ENCODE measurements at places on chromosomes 3 and 15.

GRCh38 chr3:46619845-46620778 is 7.8 kb downstream of the FAM240A start:
- no peak for DNase-seq

DNA sequence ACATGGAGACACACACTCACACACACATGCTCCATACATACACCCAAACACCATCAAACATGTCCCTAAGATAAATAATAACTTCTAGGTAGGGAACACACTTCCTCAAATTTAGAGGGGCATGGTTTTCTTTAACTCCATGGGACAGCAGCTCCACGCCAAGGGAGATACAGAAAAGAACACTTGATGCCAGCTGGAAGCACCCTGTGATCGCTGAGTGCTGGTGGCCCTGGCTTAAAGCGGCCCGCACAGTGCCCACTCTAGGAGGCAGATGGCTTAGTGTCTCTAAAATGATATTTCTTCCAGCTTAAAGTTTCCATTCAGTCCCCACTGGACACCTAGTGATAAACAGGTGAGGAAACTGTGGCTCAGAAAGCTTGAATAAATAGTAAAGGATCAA is 232.9 kb downstream of the UACA start:
- DNase-seq = no peak

GRCh38 chr3:156040041-156040440 is 80.3 kb upstream of the KCNAB1 start:
- no peak for DNase-seq

GRCh38 chr15:93980261-93980911 is 251.0 kb upstream of the MCTP2 start:
- DNase-seq = no peak

- no peak for DNase-seq
Measured at GRCh38 chr3:122745369-122746021, 48.1 kb downstream of the HSPBAP1 start.

- no peak for DNase-seq
Measured at GRCh38 chr15:68408971-68409370, 23.0 kb downstream of the ITGA11 start.

GRCh38 chr3:24088782-24089181 is 143.7 kb downstream of the NR1D2 start:
- DNase-seq = no peak

- peak; percentile 18 for DNase-seq
Measured at GRCh38 chr15:65400760-65401610, 21.8 kb downstream of the IGDCC4 start.

DNA sequence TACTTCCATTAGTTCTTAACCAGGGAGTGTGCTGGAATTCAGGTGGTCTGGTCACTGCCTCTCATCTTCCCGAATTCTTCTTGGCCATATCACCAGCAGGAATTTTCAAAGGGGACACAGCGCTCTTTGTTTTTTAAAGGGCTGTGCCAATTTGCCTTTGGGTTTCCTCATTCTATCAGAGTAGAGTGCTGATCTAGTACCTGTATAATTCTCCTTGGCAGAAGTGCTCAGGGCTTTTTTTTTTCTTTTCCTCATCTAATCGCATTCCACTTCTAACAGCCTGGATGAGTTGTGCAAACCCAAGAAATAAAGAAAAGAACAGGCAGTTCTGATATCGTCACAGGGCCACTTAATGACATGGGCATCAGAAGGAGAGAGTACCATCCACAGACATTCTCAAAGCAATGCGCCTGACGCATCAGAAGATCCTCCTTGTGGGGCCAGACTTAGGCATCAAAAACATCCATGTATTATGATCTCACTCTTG is 121.0 kb downstream of the ASB7 start:
- DNase-seq = no peak

- DNase-seq = no peak
Measured at GRCh38 chr15:89900849-89901248, 7.1 kb upstream of the AP3S2 start.

DNA sequence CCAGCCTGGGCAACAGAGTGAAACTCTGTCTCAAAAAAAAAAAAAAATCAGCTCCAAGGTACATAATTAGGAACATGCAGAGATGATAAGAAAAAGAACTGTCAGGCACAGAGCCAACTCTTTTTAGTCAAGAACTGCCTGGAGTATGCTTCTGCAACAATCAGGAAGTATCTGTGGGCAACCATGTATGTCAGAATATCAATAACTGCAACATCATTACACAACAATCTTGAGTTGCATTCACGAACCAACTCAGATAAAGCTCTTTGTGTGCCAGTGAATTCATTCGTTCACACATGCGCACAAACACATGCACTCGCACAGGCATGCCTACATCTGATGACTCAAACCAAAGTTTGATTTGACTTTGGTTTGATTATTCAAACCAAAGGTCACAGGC is 32.1 kb downstream of the EFHB start:
- no peak for DNase-seq

DNA sequence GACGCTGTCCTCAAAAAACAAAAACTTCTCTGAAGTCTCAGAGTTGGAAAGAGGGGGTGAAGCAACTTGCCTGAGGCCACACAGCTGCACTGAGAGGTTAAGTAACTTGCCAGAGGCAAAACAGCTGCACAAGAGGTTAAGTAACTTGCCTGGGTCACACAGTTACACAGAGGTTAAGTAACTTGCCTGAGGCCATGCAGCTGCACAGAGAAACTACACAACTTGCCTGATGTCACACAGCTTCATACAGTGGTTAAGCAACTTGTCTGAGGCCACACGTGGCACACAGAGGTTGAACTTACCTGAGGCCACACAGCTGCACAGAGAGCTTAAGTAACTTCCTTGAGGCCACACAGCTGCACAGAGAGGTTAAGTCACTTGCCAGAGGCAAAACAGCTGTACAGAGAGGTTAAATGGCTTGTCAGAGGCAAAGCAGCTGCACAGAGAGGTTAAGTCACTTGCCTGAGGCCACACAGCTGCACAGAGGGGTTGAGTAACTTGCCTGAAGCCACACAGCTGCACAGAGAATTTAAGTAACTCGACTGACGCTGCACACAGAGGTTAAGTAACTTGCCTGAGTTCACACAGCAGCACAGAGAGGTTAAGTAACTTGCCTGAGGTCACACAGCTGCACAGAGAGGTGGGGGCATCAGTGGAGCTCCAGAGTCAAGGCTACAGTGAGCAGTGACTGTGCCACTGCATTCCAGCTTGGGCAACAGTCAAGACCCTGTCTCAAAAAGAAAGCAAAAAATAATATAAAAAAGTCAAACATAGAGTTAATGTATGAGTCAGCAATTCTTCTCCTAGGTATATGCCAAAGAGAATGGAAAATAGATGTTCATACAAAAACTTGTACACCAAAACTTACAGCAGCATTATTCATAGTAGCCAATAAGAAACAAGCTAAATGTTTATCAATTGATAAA is 12.0 kb upstream of the ACAD9 start:
- DNase-seq = no peak

DNA sequence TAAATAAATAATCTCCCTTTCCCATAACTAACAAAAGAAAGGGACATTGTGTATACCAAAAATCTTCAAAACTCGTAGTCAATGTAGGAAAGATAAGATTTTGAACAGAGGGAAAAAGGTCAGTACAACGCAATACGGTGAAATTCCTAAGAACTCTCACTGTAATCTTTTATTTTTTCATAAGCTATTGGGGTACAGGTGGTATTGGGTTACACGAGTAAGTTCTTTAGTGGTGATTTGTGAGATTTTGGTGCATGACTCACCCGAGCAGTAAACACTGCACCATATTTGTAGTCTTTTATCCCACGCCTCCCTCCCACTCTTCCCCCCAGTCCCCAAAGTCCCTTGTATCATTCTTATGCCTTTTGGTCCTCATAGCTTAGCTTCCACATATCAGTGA is 718.0 kb downstream of the TBL1XR1 start:
- no peak for DNase-seq

- peak; percentile 65 for DNase-seq
Measured at GRCh38 chr15:40493089-40493840, 22.5 kb downstream of the CHST14 start.

DNA sequence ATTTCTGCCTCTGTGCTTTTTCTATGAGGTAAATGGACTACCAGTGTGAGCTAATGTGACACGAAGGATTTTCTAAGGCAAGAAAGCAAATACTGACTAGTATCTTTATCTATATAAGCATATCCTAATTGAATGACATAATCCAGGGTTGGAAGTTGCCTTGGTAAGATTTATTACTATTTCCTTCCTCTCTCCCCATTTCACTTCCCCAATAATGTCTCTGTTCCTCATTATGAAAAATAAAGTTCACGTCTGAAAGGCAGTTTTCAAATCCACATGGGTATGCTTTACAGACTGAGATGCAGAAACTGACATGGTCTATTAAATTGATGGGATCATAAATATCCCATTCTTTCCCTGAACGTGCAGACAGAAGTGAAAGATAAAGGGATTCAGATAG is 86.0 kb downstream of the DTWD1 start:
- DNase-seq = no peak

DNA sequence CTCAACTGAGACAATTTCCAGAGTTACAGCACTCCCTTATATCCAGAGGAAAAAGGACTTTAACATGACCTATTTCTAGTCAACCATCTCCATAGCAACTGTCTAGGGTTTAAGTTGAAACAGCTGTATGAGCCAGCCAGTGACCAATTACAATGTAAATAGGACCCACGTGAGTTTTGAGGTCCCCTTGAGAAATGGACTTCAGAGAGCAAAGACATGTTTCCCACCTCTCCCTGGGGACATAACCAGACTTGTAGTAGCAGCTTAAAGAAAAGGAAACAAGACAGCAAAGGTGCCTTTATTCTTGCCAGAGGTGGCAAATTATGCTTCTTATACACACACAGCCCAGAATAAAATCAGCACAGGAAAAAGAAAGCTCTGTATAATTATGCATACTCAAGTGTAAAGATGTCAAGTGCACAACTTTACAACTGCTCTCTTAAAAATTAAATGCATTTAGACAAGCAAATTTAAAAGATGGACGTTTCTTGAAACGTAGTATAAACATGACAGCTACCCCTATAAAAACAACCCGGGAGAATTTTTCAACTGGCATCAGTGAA is 40.2 kb downstream of the SUMF1 start:
- no peak for DNase-seq

DNA sequence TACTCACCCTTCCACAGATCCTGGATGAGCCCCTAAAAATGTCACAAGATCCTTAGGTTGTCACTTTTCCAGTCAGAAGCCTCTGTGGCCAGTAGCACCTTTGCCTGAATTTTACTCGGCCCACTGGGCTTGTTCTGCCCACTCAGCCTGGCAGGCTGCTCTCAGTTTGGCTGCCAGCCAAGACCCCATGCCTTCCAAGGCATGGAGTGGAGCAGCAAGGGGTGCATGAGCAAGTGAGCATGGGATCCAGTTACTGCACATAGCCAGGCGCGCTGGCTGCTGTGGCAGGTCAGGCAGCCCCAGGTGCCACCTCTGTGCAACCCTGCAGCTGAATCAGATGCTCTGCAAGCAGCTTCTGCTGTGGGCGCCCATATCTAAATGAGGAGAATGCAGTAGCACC is 79.3 kb downstream of the CGGBP1 start:
- DNase-seq = no peak

- DNase-seq = no peak
Measured at GRCh38 chr15:53739651-53740050, 19.8 kb downstream of the WDR72 start.

- no peak for DNase-seq
Measured at GRCh38 chr15:63931556-63931955, 97.8 kb upstream of the HERC1 start.

GRCh38 chr3:50126287-50127211 is 28.6 kb upstream of the SEMA3F start:
- no peak for DNase-seq

DNA sequence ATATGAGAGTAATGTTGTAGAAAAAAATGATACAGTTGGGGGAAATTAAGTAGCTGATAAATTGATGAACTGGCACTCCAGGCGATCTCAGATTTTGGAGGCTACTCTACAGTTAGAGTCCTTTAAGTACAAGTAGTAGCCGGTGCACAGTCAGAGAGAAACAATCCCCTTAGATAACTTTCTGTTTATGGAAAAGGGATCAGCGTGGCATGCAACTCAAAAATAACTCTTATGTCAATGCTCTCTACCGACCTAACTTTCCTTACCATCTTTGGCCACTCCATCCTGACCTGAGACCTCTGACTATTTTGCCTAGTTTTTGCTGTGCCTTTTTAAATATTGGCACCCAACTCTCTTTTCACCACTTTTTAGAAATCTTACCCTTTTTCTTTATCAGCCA is 299.6 kb downstream of the UNC13C start:
- DNase-seq = no peak

DNA sequence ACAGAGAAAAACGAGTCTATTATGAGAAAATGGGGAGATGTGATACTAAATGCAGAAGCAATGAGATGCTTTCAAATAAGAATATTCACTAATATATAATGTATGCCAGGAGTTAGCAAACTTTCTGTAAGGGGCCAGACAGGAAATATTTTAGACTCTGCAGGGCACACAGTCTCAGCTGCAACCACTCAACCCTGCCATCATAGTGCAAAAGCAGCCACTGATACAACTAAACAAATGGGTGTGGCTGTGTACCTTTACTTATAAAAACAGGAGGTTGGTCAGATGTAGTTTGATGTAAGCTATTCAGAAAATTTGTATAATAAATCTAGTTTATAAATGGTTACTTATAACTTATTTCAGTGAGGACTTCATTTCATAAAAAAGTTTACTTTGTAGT is 78.1 kb downstream of the FBXL22 start:
- no peak for DNase-seq

DNA sequence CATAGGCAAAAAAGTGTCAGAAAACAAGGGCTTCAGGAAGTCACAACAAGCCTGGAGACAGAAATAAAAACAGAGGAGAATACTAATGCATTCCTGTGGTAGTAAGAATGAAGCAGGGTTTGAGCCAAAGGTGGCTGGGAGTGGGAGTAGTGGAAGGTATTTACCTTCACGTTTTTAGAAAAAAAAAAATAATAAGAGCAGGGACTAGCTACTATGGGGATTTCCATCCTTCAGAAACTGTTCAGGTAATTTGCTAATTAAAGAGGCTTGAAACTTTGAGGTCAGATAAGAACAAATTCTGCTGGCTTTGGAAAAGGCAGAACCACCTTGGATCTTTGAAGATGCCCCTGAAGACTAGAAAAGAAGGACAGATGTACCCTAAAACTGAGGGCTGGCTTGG is 18.4 kb downstream of the ILDR1 start:
- no peak for DNase-seq

- no peak for DNase-seq
Measured at GRCh38 chr3:148697306-148698189, at the start of gene AGTR1. AGTR1 (plus strand) TSS chr3:148697903; CDS start chr3:148741036, 43,133 bp downstream.

GRCh38 chr15:86608461-86609205 is 529.0 kb downstream of the AGBL1 start:
- DNase-seq = no peak

- no peak for DNase-seq
Measured at GRCh38 chr15:66563126-66563525, 2.7 kb downstream of the LCTL start.

DNA sequence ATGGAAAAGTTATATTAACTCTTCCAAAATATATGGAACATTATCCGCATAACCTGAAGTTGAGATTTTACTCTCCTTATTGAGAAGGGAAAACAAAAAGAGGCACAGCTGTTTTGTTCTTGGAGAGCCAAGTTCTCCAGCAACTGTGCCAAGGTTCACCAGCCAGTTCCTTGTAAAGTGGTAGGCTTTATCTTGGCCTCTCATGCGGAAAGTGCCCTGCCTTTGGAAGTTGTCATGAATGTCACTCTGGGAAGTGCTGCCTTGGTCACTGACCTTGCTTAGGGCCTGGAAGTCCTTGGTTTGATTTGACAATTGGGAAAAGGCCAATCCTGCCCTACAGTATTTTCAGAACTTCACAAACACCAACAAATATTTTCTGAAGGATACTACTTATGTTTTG is 44.2 kb upstream of the THRB start:
- no peak for DNase-seq
